Hematopoietic multipotent progenitor cell treated with erythropoietin and hydrocortisone succinate and interleukin-3 and kit ligand, for 6 days (in vitro differentiated cells): ENCODE measurements at places on chromosomes 12 and 14.

DNA sequence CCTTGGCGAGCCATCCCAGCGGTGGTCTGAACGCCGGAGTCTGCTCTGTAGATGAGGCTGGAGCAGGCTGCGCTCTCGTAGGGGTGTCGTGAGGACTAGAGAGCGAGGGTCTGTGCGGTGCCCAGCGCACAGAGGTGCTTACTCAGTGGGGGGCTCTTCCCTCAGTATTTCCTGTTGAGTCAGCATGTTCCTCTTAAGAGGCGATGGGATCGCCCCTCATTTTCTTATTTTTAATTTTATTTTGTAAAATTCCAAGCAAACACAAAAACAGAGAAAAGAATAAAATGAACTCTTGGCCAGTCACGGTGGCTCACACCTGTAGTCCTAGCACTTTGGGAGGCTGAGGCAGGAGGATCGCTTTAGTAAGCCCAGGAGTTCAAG, 40.8 kb upstream of the BCL7A start:
- DNase-seq: no peak

DNA sequence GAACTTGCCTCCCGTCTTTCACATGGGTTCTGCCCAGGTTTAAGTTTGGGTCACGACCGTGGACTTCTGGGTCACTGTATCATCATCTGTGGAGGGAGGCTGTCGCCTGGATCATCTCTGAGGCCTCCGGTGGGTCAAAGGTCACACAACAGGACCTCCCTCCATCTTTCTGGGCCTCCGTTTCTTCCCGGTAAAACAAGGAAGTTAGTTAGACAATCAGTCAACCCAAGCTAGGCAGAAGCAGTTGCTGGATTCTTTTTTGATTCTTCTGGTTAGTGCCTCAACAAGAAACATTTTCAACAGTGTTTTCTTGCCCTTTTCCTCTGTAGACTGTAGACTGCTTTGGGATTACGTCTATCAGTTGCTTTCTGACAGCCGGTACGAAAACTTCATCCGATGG, 186.6 kb upstream of the BCL2L14 start:
- no peak for DNase-seq

GRCh38 chr14:100428727-100429126, 105.6 kb downstream of the SLC25A47 start:
- no peak for DNase-seq

DNA sequence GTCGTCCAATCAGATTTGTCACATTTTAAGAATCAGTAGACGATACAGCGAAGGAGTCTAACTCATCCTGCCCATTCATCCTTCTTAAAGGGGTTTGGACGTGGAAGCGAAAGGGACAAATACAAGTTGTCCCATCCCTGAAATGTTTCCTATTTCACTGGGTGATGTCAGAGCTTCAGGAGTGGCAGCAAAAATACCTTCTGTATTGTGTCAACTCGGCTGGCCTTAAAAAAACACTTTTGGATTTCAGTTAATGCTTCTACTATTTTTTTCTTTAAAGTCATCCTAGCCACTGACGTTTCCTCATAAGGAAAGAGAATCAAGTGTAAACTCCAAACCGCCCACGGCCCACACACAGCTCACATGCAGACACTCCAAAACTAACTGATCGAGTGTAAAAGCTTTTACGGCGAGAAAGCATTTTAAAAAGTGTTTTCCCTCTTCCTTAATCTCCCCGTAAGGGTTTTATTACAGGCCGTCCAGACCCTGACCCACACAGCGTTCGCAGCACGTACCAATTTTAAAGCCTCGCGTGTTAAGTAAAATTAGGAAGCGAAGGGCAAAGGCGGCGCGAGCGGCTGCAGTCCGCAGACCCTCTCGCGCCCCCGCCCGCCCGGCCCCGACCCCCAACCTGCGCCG, 593 bp downstream of the CFL2 start:
- peak; percentile 47 for DNase-seq

- DNase-seq: peak; percentile 35
Observed at GRCh38 chr12:113149361-113150150, at the start of gene CFAP73. Gene CFAP73, plus strand, starts transcription at chr12:113149724. Its CDS starts 134 bp downstream, at chr12:113149858.

GRCh38 chr12:48028541-48029431, 24.5 kb upstream of the COL2A1 start:
- no peak for DNase-seq

GRCh38 chr12:94699801-94700200, 49.4 kb upstream of the TMCC3 start:
- DNase-seq: peak; percentile 81

DNA sequence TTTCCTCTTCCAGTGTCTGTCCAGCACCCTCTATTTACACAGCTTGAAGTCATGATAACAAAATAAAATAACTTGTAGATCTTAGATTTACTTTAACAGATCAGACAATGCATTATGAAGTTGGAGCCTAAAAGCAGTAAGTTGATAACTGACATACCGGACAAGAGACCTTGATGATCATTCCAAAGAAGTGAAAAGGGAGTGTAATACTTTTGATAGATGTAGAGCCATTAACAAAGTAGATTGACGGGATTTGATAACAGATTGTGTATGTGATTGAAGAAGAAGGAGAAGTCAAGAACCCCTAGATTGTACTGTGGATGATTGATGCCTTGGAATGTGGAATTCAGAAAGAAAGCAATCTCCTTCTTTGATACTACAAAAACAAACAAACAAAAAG, 403.8 kb upstream of the MGAT4C start:
- DNase-seq: no peak

DNA sequence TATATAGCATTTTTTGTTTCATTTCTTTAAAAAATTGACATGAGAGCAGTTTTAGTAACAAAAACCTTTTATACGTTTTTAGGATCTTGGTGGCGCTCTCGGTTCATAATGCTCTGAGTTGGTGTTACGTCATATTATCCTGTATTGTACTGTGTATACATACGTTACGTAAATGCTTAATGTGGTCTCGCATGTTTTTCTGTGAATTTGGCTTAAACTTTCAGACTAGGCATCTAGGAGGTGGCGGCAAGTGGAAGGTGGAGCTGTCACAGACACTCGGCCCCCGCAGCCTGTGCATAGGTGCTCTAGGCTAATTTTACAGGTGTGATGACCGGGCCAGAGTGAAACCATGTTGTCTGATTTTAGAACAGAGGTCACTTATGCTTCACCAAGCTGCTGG, 60.0 kb downstream of the PPP2R5C start:
- DNase-seq: no peak

- DNase-seq: no peak
Observed at GRCh38 chr14:102403028-102403427, 40.3 kb downstream of the TECPR2 start.

- no peak for DNase-seq
Observed at GRCh38 chr14:55074662-55075061, 23.2 kb downstream of the MAPK1IP1L start.

DNA sequence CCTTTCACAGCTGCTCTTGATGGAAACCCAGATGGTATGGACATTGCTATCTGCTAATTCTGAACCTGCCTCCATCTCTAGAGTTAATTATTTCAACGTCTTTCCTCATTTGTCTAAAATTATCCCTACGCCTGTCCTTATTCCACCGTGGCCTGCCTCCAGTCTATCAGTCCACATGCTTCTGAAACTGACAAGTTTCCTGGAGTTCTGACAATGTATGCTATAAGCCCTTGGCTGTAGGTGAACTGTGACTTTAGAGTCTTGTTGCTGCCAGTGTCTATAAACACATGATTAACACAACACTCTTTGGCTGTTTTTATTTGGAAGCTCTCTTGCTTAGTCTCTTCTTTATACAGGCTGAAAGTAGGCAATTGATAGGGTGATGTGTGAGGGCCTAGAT, 1052.9 kb downstream of the TMTC2 start:
- DNase-seq: no peak

GRCh38 chr14:60204843-60205774, 39.9 kb upstream of the DHRS7 start:
- no peak for DNase-seq

DNA sequence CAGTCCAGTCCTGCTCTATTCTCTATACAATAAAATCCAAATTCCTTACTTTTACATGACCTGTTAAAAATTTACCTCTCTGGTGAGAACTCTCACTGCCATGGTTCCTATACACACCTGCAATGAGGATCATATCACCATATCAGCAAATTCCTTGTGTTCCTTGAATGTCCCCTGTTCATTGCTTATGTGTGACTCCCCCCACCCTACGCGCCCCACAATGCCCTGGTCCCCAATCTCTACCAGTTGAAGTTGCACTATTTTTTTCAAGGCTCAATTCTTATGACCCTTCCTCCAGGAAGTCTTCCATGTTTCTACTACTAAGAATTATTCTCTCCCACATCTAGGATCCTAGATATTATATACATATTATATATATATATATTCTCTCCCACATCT, 82.2 kb upstream of the NEDD1 start:
- no peak for DNase-seq

- DNase-seq: peak; percentile 39
Observed at GRCh38 chr12:116319898-116320621, 42.6 kb upstream of the MED13L start.

GRCh38 chr14:50619569-50620141, 48.5 kb downstream of the SAV1 start:
- DNase-seq: peak; percentile 66

DNA sequence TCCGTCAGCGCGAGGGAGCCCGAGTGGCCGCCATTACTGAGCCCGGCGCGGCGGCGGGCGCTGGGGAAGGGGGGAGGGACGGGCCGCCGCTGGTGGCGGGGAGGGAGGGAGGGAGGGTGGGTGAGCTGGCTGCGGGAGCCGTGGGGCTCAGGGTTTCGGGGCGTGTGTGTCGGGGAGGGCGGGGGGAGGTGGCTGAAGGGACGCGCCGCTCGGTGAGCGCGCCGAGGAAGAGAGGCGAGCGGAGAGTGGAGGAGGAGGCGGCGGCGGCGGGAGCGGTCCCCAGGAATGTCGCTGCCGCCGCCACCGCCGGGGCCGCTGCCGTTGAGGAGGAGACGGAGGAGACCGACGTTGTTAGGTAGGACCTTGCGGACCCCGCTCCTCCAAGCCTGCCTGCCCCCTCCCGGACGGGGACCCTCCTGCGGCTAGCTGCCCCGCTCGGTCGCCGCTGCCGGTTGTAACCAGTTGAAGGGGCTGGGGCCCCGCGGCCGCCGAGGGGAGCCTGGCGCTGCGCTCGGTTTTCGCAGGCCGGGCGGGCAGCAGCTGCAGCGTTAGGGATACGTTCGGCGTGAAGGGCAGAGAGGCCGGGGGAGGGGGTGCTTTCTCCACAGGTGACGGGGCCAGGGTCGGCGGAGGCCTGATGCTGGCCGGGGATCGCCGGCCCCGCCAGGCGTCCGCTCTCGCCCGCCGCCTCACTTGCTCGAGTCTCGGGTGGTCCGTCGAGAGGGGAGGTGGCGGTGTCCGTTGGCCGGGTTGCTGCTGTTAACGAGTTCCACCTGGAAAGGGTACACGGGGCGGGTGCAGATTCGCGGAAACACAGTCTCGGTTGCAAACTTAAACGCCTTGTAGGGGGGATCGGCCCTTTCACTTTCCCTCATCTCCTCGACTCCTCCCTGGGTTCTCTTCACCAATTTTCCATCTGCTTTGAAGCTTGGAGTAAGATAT, at the start of gene ARHGAP5:
Gene ARHGAP5, plus strand, starts transcription at position 224 of the 942 bp plus-strand sequence. CDS start 13,366 bp downstream, outside the sequence.
- DNase-seq: peak; percentile 54
